GM04504 (cell line): ENCODE measurements at places on chromosomes 1 and 21.
A peak's percentile ranks its signal among the peaks of the same experiment; 100 is the strongest.

GRCh38 chr1:87394513-87394912 is 65.8 kb downstream of the LMO4 start:
- DNase-seq: no peak

DNA sequence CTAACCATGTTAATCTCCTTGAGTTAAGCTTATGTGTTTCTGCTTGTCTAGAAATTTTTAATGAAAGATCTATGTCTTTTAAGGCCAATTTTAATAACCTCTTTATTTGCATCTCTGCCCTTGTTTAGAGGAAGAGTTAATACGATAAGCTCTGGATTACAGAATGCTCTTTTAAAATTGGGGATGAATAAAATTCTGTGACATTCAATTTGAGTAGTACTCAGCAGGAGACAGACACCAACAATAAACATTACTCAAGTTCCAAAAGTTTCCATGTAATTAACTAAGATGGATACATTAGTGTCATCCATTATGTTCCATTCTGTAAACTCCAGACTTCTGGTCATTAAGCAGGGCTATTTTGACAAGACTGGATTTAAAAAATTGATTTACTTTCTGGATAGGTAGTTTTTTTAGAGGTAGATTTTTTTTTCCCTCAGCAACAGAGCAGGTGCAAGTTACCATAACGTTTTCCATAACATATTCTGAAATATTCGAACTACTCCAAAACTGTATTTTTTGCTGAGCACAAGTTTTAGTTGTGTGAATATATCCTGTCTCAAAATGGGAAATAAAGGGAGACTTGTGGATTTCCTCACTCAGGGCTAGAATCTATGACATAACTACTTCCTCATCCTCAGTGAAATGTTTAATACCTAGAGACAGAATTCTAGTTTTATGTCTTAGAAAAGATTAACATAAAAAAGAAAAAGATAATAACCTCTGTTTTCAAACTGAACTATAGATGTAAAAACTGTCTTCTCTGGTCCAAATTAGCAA is 221.7 kb downstream of the NEGR1 start:
- no peak for DNase-seq

GRCh38 chr1:180173451-180173850 is 18.8 kb downstream of the QSOX1 start:
- no peak for DNase-seq

DNA sequence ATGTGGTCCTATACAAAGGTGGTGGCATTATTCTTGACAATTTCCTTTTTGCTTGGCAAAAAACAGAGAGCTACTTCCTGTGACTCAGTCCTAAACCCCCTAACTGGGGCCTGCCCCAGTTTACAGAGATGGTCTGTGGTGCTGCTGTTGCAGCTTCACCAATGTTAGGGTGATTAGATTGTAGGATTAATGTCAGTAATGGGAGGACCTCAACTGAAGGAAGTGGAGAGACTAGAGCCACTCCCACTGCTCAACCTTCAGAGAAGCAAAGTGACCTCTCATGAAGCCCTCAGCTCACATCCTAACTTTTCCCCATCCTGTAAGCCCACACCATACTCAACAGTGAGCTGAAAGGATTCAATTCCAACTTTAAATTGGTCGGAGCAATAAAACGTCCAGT is 3.6 kb downstream of the S100A6 start:
- DNase-seq: no peak

DNA sequence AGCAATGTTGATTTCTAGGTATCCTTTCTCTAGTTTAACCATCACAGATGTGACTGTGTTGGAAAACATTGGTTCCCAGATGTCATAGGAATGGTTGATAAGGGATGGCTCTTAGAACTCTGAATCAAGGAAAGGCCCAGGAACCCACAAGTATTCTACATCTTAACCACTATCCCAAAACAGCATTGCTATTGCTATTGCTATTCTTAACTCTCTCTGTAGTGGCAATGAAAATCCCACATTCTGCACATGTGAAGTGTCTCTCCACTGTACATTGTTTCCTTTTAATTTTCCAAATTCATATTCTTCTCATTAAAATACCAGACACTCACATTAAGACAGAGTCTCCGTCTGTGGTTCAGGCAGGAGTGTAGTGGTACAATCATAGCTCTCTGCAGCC is 420.4 kb upstream of the RUNX1 start:
- no peak for DNase-seq

GRCh38 chr1:209755926-209756614 is at the start of gene TRAF3IP3:
TSS of gene TRAF3IP3 (plus strand) at chr1:209756053. CDS start at chr1:209760040, 3,987 bp downstream.
- no peak for DNase-seq

- DNase-seq: no peak
These were observed 3.2 kb downstream of the PSRC1 start for GRCh38 chr1:109279615-109280278.

DNA sequence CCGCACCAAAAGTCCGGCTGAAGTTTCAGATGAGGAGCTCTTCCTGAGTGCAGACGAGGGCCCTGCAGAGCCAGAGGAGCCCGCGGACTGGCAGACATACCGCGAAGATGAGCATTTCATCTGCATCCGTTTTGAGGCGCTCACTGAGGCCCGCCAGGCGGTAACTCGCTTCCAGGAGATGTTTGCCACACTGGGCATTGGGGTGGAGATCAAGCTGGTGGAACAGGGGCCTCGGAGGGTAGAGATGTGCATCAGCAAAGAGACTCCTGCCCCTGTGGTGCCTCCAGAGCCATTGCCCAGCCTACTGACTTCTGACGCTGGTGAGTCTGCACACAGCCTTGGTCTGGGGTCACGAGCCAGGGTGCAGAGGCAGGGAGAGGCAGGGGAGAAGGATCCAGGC is 84.7 kb downstream of the TRIM11 start:
- DNase-seq: no peak

DNA sequence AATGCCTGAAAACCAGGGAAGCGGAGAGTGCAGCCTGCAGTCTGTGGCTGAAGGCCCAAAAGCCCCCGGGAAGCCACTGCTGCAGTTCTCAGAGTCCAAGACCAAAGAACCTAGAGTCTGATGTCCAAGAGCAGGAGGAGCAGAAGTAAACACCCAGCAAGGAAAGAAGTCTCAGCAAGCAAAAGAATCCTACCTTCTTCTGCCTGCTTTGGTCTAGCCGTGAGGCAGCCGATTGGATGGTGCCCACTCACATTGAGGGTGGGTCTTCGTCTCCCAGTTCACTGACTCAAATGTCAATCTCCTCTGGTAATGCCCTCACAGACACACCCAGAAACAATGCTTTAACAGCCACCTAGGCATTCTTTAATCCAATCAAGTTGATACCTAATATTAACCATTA is 217.5 kb downstream of the PLA2G4A start:
- DNase-seq: no peak

- DNase-seq: no peak
These were observed 89.1 kb downstream of the BCAR3 start for GRCh38 chr1:93592551-93592949.

GRCh38 chr1:10724052-10724494 is 72.4 kb downstream of the CASZ1 start:
- peak; percentile 3 for DNase-seq

GRCh38 chr1:223123011-223123610 is 19.9 kb downstream of the TLR5 start:
- no peak for DNase-seq

DNA sequence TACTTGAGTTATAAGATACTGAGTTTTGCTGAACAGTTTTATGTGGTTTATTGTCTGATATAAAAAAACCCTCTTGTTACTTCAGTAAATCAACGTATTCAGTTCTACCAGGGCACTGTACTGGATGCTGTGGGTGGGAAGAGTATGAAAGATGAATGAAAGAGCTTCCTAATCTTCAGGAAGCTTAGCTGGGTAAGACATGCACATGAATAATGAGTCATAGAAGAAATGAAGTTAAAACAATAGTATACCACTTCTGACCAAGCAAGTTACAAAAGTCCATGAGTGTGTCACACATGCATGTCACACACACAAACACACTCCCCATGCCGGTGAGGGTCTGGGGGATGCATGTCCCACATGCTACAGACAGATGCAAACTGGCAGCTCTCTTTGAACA is 105.9 kb downstream of the SIPA1L2 start:
- no peak for DNase-seq

DNA sequence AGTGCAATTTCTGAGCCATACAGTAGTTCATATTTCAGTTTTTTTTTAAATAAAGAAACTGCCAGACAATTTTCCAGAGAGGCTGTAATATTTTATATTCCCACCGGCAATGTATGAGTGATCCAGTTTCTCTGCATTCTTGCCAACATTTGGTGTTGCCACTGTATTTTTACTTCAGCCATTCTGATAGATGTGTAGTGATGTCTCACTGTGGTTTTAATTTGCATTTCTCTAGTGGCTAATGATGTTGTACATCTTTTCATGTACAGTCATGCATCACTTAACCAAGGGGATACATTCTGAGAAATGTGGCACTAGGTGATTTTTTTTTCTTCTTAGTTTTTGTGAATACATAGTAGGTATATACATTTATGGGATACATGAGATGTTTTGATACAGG is 99.6 kb downstream of the CENPF start:
- no peak for DNase-seq

DNA sequence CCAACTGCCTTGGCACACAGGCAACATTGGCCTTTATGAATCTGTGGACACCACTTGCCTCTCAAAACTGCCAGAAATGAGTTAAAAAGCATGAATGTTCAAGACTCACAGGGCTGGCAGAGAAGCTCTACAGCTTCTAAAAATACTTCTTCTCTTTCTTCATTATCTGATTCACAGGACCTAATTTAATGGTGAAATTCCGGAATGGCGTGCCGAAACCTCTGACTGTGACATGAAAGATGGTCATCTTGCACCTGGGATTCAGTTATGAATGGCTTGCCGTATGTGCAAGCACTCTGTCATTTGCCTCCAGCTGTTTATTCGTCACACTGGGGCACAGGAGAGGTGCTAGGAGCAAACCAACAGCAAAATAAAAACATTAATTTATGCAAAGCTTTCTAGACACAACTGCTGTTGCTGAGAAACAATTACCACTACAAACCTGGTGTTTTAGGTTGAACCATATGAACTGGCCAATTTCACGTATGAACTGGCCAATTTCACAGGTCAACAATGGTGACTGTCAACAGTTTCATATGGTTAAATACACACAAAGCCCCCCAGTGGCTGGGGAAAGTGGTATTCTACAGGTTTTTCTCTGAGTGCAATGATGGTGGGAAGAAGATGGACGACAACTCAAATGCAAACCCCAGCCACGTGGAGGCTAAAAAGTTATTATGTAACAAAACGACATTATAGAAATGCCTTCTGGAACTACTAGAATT is 648.3 kb downstream of the KIF26B start:
- DNase-seq: no peak

DNA sequence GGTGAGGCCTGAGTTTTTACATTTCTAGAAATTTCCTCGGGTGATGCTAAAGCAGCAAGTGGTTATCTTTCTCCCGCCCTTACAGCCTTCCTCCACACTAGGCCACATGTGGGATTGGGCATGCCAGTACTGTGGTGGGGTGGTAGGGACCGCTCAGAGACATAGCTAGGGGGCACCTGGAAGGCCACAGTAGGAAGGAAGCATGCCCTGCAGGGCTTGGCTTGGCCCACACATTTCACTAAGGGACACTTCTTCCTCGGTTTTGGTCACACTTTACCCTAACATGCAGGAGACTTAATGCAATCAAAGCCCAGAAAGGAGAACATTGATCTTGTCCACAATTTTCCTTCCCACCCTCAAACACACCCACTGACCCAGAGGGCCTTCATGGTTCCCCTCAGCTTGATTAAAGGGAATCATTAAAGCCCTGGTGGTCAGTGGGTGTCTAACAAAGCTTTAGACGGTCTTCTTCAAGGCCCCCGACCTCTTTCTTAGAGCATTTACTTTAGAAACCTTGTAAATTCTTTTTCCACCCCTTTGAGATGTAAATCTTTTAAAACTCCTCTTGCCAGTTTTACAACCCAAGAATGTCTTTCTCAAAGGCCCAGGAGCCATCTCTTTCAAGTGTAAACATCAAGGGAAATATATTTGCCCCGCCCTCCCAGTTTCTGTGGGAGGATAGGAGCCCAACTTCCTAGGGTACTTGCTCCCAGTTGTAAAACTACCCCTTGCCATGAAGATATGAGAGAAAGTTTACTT is 246.4 kb upstream of the PTBP2 start:
- DNase-seq: no peak

GRCh38 chr1:174652569-174653280 is 205.0 kb downstream of the GPR52 start:
- DNase-seq: no peak

DNA sequence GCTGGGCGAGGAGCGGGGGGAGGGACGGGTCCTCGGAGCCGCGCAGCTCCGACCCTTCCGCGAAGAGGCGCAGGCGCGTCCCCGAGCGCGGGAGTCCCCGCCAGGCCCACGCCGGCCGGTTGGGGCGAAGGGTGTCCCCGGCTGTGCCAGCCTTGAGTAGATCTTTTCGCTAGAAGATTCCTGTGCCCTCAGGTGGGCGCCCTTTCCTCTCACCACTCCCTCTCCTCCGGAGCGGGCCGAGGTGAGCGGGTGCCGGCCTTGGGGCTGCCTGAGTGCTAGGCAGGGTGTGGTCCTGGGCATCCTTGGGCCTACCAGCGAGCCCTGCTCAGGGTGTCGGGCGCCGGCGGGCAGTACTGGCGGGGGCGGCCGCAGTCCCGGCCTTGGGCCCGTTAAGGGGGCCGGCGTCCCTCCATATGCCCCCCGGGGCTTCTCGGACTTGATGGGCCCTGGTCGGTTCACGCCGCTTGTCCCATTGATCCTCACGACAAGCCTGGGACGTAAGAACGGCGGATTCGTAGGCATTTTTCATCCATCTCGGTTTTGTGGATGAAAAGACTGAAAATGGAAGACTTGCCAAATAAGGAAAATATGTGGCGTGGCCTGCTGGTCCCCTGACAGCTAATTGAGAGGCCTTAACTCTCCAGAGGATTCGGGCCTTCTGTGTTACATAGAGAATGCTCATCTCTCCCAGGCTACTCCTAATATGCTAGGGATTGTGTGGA is 712 bp downstream of the DEGS1 start:
- DNase-seq: peak; percentile 44

GRCh38 chr1:18819986-18820790 is 39.3 kb downstream of the TAS1R2 start:
- no peak for DNase-seq

DNA sequence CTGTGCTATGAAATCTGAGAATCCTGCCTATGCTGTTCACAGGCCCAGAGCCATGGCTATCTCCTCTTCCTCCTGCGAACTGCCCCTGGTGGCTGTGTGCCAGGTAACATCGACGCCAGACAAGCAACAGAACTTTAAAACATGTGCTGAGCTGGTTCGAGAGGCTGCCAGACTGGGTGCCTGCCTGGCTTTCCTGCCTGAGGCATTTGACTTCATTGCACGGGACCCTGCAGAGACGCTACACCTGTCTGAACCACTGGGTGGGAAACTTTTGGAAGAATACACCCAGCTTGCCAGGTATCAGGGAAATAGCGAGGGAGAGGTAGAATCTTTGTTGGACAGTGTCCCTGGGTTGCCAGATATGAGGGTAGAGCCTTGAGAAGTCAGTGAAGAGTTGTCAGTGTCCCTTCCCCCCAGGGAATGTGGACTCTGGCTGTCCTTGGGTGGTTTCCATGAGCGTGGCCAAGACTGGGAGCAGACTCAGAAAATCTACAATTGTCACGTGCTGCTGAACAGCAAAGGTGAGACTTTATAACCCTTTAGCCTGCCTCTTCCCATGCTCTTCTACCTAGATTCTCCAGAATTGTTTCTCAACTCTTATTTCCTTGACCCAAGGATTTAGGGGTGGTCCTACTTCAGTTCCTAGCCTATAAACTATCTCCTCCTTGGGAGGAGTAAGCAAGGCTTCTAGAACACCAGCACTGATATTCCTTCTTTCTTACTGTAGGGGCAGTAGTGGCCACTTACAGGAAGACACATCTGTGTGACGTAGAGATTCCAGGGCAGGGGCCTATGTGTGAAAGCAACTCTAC is 1.4 kb downstream of the NIT1 start:
- no peak for DNase-seq
